GM06990 (cell line): ENCODE measurements at places on chromosomes 2 and 18.

GRCh38 chr2:196415384-196415783 is 224.1 kb upstream of the CCDC150 start:
- no peak for DNase-seq

- no peak for DNase-seq
Observed at GRCh38 chr2:26033270-26033817, 540 bp upstream of the RAB10 start.

DNA sequence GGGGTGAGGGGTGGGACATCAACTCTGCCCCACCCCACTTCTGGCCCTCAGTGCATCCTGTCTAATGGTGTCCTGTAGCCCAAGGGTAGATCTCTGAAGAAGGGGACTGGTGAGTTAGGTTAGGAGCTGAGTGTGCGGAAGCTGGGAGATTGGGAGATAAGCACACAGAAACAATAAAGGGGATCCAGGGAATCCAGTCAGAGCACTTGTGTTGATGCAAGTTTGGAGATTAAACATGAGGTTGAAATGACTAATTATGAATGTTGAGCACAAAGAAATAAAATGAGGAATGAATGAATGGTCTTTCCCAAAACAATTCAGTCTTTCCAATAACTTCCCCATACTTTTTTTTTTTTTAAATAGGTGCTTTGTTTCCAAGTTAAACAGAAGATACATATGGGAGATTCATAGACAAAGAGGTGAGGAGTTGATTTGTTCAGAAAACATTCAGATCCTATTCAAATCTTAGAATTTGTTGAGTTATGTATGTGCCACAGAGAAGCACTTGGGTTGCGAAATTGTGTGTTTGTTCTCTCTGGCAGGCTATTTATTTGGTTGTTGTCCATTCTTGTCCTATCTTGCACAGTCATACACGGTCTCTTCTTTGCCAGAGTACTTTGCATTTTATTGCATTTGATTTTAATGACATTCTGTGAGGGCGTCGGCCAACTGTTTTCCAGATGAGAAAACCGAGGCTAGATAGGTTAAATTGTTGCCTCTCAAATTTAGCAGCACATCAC is 31.6 kb upstream of the NABP1 start:
- DNase-seq: no peak

DNA sequence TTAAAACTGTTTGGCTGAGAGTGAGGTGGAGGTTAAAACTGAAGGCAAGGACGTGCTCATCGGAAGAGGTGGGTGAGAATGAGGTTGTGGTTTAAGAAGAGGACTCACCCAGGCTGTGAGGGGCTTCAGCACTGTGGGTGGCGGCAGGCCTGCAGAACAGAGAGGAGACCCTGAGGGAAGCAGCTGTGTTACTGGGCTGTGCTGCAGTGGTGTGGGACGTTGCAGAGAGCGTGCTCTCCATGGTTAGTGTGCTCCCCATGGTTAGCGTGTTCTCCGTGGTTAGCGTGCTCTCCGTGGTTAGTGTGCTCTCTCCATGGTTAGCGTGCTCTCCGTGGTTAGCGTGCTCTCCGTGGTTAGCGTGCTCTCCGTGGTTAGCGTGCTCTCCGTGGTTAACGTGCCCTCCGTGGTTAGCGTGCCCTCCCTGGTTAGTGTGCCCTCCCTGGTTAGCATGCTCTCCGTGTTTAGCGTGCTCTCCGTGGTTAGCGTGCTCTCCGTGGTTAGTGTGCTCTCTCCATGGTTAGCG is 68.5 kb upstream of the NFATC1 start:
- DNase-seq: no peak

DNA sequence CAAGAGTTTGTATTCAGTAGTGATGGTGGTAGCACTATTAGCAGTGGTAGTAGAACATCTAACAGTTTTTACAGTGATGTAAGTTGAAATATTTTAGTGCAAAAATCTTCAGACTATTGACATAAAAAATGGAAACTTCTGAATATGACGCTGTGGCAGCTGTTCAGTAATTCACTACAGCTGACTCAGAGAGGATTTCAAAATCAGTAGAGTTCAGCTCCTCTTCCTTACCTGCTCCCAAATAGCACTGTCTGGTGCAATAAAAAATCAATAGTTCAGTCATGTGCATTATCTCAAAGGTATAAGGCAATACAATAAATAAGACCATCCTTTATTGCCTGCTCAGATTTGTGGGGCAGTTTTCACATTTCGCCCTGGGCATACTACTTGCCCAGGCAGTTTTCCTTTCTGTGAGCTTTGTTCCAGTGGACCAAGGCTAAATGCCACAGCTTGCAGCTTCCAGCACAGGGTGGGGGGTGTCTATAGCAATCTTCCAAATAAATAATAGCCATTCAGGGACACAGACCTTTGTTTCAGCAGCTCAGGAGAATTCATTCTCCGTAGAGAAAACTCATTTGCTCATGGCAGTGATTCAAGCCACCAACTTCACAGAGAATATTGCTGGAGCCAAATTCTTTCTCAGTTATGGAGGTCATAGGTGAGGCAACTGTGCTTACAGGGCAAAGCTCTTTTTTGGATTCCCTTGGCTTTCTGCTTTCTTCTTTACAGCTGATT is 33.9 kb upstream of the GORASP2 start:
- no peak for DNase-seq

DNA sequence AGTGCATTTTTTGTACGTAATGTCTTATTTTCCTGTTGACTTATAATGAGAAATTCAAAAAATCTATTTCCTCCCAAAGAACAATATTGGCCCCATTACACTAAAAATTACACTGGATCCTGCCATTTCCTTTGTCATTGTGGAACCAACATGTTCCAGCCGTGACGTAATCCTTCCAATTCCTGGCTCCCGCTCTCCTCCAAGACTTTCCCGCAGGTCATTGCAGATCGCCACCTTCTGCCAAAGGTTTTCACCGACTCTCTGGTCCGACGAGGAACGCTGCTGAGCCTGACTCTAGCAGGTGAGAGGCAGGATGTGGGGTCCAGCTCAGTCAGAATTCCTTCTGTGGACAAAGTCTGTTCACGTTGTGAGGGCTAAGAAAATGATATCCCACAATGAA is 38.0 kb downstream of the PTGR3 start:
- no peak for DNase-seq

DNA sequence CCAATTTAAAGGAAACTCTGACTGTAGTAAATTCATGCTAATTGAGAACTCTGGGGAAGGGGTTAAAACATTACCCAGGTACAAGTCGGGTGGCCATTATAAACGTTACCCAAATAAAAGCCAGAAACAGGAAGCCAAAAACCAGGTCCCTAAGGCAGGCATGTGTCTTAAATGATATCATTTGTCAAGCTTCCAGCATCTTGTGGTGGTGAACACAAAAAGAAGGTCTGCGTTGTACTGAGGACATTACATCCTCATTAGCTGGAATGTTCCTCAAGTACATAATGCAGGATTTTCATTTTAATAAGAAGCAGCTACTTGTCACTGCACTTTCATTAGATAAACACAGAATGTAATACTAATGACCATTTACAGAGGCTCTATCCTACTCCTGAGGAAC is 10.9 kb downstream of the PTGR3 start:
- no peak for DNase-seq

- DNase-seq: no peak
Observed at GRCh38 chr2:46855805-46856204, 59.8 kb downstream of the MCFD2 start.
